Activated CD4-positive, alpha-beta memory T cell treated with anti-CD3 and anti-CD28 coated beads, Interleukin-2, amount 10 ng/mL, durations not matched to agents 7 days and 5 days (primary cell): ENCODE measurements at places on chromosomes 7 and 10. TPM values are rescaled to one million over a fixed set of nuclear protein-coding genes. Genes with fewer than 3 reads are reported as not detected.

NCF1 gene
- total RNA-seq = 1.5 TPM

EN2 gene
- total RNA-seq = not detected

DNA sequence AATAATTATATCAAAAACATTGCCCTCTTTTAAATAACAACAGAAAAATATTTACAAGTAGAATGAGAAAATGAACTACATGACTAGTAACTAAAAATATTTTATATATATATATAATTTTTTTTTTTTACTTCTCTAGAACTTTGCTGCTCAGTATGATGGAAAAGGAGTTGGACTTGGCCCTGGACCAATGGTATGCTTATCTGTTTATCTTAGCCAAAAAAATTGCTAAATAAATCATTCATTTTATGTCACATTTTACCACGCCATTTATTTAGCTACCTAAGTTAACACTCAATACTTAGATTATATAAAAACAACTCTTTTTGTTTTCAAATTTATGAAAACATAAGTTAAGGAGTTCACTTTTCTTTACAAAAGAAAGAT lies 6.7 kb downstream of the COL1A2 start:
- H3K27me3 ChIP-seq = peaks cover 4% of the 10 kb centered on the region
- no peak overlapping the region for H3K27ac ChIP-seq
- no peaks in the 10 kb centered on the region for H3K36me3 ChIP-seq
- DNase-seq = no peak
- H3K4me1 ChIP-seq = no peaks in the 10 kb centered on the region

- peaks cover 3% of the 10 kb centered on the region for H3K36me3 ChIP-seq
- H3K4me1 ChIP-seq = peaks cover 5% of the 10 kb centered on the region
- peaks cover 33% of the 10 kb centered on the region for H3K27me3 ChIP-seq
- H3K27ac ChIP-seq = no peak overlapping the region
- no peak overlapping the region for H3K4me3 ChIP-seq
- DNase-seq = no peak
These were observed 1.8 kb upstream of the PTPRZ1 start for GRCh38 chr7:121871188-121871587.

SORCS1 gene
- not detected for total RNA-seq

FAM53B gene
- 46.6 TPM for total RNA-seq

DNA sequence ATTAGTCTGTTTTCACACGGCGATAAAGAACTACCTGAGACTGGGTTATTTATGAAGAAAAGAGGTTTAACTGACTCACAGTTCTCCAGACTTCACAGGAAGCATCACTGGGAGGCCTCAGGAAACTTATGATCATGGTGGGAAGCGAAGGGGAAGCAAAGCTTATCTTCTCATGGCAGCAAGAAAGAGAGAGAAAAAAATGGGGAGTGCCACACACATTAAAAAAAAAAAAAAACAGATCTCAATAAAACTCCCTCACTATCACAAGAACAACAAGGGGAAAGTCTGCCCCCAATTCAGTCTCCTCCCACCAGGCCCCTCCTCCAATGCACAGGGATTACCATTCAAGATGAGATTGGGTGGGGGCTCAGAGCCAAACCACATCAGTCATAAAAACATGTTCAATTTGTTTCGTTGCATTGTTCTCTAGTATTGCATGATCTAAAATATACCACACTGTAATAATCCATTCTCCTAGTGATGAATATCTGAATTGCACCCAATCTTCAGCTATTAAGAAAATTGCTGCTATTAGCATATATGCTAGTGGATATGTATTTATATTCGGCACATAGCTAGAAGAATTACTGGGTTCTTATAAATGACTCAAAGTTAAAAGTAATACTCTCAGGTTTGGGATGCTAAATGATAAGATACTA lies 328.9 kb upstream of the KCND2 start:
- H3K4me1 ChIP-seq = no peaks in the 10 kb centered on the region
- DNase-seq = no peak
- H3K36me3 ChIP-seq = no peaks in the 10 kb centered on the region

DNA sequence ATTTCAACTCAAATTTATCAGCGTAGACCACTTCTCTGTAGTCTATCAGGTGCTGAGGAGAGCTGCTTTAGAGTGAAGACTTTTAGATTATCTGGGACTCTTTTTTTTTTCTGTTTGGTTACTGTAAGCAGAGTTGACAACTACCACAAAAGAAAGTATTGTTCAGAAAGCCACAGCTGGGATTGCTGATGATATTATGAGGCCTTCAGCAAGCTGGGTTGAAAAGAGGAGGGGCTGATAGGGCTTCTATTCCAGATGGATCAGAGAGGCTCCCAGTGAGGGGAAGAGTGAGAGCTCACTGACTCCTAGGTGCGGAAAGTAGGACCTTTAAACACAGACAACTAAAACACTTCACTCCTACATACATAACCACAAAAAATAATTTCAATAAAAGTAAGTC lies 188.5 kb upstream of the FERD3L start:
- no peaks in the 10 kb centered on the region for H3K27me3 ChIP-seq
- H3K4me3 ChIP-seq = no peak overlapping the region
- H3K4me1 ChIP-seq = no peaks in the 10 kb centered on the region
- H3K36me3 ChIP-seq = no peaks in the 10 kb centered on the region
- DNase-seq = no peak

- H3K4me3 ChIP-seq = no peak overlapping the region
- no peak overlapping the region for H3K27ac ChIP-seq
- DNase-seq = no peak
These were observed 21.9 kb downstream of the FRA10AC1 start for GRCh38 chr10:93680412-93681047.

GRCh38 chr7:151925446-151926335 lies 30.6 kb upstream of the GALNTL5 start:
- peaks cover 5% of the 10 kb centered on the region for H3K27me3 ChIP-seq
- no peak for DNase-seq
- no peak overlapping the region for H3K4me3 ChIP-seq
- peak overlapping the region; percentile 19 for H3K27ac ChIP-seq
- H3K4me1 ChIP-seq = peaks cover 14% of the 10 kb centered on the region

NRP1 gene
- 2.6 TPM for total RNA-seq

GRCh38 chr10:91681361-91682276 lies 48.7 kb upstream of the PPP1R3C start:
- H3K27ac ChIP-seq = no peak overlapping the region
- H3K27me3 ChIP-seq = no peaks in the 10 kb centered on the region
- no peak for DNase-seq
- H3K4me1 ChIP-seq = no peaks in the 10 kb centered on the region

- H3K27me3 ChIP-seq = peaks cover 5% of the 10 kb centered on the region
- no peak for DNase-seq
- H3K36me3 ChIP-seq = no peaks in the 10 kb centered on the region
- no peak overlapping the region for H3K27ac ChIP-seq
- no peak overlapping the region for H3K4me3 ChIP-seq
These were observed 38.1 kb upstream of the GRM8 start for GRCh38 chr7:127290801-127291361.

FAM237B gene
- not detected for total RNA-seq

VSTM4 gene
- 0.10 TPM for total RNA-seq

YKT6 gene
- total RNA-seq = 60.9 TPM

GRCh38 chr10:71627230-71627939 lies 92.2 kb downstream of the C10orf105 start:
- no peak overlapping the region for H3K27ac ChIP-seq
- peaks cover 4% of the 10 kb centered on the region for H3K27me3 ChIP-seq

- no peak for DNase-seq
- H3K4me3 ChIP-seq = no peak overlapping the region
- H3K27ac ChIP-seq = peak overlapping the region; percentile 85
- no peaks in the 10 kb centered on the region for H3K27me3 ChIP-seq
- peaks cover 93% of the 10 kb centered on the region for H3K36me3 ChIP-seq
These were observed 5.8 kb downstream of the ZSCAN25 start for GRCh38 chr7:99622596-99622995.

DNA sequence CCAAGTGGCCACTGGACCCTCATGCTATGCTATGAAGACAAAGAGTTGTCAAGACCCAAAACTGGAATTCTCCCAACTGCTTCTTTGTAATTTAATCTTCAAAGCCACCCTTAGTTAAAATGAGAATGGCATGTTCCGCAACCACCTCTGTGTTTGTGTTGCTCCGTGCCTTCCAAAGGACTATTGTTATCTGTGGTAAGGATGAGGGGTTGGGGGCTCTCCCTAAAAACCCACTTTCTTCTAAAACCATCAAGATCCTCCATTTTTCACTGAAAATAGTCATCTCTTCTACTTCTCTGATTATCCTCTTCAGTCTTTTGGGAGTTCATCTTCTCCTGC lies 222.1 kb upstream of the AOAH start:
- H3K27ac ChIP-seq = no peak overlapping the region
- peaks cover 11% of the 10 kb centered on the region for H3K4me1 ChIP-seq
- H3K4me3 ChIP-seq = no peak overlapping the region
- DNase-seq = no peak
- H3K27me3 ChIP-seq = no peaks in the 10 kb centered on the region

DNA sequence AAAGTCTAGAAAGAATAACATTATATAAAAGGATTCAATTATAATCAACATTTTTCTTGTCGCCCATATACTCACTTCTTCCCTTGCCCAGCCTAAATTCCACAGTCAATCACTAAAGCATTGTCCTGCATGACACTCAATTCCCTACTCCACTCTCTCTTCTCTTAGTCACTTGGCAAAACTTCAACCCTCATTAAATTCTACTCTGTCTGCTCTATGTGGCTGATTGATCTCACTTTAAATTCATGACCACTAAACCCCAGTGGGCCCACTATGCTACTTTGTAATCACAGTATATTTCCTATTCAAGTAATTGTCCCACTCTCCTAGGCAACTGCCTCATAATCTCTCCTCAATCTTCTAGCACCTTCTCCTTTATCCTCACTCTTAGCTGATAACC lies 54.1 kb downstream of the MTERF1 start:
- H3K27me3 ChIP-seq = no peaks in the 10 kb centered on the region
- H3K4me3 ChIP-seq = no peak overlapping the region
- no peak for DNase-seq
- no peaks in the 10 kb centered on the region for H3K36me3 ChIP-seq
- no peaks in the 10 kb centered on the region for H3K4me1 ChIP-seq

GRCh38 chr7:70132226-70132851 lies 534.1 kb downstream of the AUTS2 start:
- no peaks in the 10 kb centered on the region for H3K27me3 ChIP-seq
- H3K27ac ChIP-seq = no peak overlapping the region
- no peak for DNase-seq
- H3K36me3 ChIP-seq = no peaks in the 10 kb centered on the region
- no peaks in the 10 kb centered on the region for H3K4me1 ChIP-seq

- no peak overlapping the region for H3K4me3 ChIP-seq
- peaks cover 7% of the 10 kb centered on the region for H3K36me3 ChIP-seq
- no peaks in the 10 kb centered on the region for H3K27me3 ChIP-seq
These were observed 3.4 kb upstream of the CHST12 start for GRCh38 chr7:2399848-2400587.

- peaks cover 17% of the 10 kb centered on the region for H3K4me1 ChIP-seq
- H3K4me3 ChIP-seq = no peak overlapping the region
- DNase-seq = no peak
- H3K27ac ChIP-seq = no peak overlapping the region
- H3K36me3 ChIP-seq = peaks cover 41% of the 10 kb centered on the region
These were observed 140.0 kb downstream of the GRK5 start for GRCh38 chr10:119347181-119347974.

DOCK4 gene
- 0.50 TPM for total RNA-seq

ZDHHC16 gene
- total RNA-seq = 35.7 TPM

DNA sequence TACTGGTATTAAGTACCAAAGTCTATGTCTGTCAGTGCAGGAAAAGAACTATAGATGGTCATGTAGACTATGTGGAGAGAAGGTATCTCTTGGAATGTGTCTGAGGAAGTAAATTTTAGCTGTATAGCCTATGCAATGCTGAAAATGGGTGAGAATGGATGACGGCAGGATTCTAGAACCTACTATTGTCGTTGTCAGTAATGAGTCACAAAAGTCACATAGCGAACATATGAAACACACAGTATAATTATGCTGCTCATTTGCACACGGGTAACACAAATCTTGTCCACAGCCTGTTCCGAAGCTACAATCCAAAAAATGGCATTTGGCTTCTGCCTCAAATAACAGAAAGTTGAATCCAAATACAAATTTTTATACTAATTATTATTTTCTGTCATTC lies 33.6 kb upstream of the KMT2E start:
- H3K27me3 ChIP-seq = no peaks in the 10 kb centered on the region
- peaks cover 48% of the 10 kb centered on the region for H3K4me1 ChIP-seq
- H3K36me3 ChIP-seq = peaks cover 19% of the 10 kb centered on the region
- DNase-seq = no peak
- no peak overlapping the region for H3K4me3 ChIP-seq

DNA sequence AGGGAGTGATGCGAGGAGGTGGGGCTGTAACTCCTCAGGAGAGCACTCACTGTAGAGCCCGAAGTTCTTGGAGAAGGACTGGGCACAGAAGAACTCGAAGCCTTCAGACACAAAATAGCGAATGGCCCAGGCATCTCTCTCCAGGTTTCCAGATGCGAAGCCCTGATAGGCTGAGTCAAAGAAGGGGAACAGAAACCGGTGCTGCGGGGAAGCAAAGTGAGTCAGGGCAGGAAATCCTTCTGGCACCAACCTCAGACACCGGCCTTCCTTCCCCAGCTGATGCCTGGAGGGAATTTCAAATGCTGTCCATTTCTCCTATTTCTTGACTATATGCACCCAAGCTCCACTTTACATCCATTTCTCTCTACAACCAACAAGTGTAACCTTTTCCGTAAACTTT lies 26.8 kb downstream of the GOT1 start:
- H3K4me3 ChIP-seq = no peak overlapping the region
- H3K36me3 ChIP-seq = peaks cover 21% of the 10 kb centered on the region
- no peaks in the 10 kb centered on the region for H3K27me3 ChIP-seq
- no peak overlapping the region for H3K27ac ChIP-seq

DNA sequence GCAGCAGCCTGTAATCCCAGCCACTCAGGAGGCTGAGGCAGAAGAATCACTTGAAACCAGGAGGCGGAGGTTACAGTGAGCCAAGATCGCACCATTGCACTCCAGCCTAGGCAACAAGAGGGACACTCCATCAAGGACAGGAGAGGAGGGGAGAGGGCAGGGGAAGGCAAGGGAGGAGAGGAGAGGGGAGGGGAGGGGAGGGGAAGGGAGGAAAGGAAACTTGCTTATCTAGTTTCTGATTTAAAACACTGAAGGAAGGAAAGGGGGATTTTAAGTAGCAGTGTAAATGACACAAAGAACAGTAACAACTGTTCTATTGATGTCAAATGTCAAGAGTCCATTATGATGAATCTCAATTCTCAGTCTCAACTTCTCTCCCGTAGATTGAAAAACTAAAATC lies 43.7 kb downstream of the SRPK2 start:
- DNase-seq = no peak
- peaks cover 5% of the 10 kb centered on the region for H3K36me3 ChIP-seq
- H3K27me3 ChIP-seq = no peaks in the 10 kb centered on the region
- H3K4me1 ChIP-seq = peaks cover 49% of the 10 kb centered on the region

GRCh38 chr7:149723795-149724495 lies 49.4 kb downstream of the ZNF467 start:
- DNase-seq = no peak
- H3K27me3 ChIP-seq = no peaks in the 10 kb centered on the region
- no peak overlapping the region for H3K27ac ChIP-seq
- H3K36me3 ChIP-seq = no peaks in the 10 kb centered on the region
- H3K4me3 ChIP-seq = no peak overlapping the region

- H3K4me1 ChIP-seq = no peaks in the 10 kb centered on the region
- peaks cover 4% of the 10 kb centered on the region for H3K27me3 ChIP-seq
- H3K36me3 ChIP-seq = no peaks in the 10 kb centered on the region
- no peak overlapping the region for H3K4me3 ChIP-seq
- no peak for DNase-seq
These were observed 114.4 kb downstream of the NPSR1 start for GRCh38 chr7:34772296-34772938.

- no peak overlapping the region for H3K4me3 ChIP-seq
- H3K27me3 ChIP-seq = peaks cover 8% of the 10 kb centered on the region
- H3K36me3 ChIP-seq = no peaks in the 10 kb centered on the region
- DNase-seq = no peak
These were observed 242.2 kb downstream of the ARL4A start for GRCh38 chr7:12929476-12930140.

FZD8 gene
- total RNA-seq = 0.95 TPM

LIPM gene
- not detected for total RNA-seq

COL1A2 gene
- not detected for total RNA-seq

PNLIPRP2 gene
- total RNA-seq = not detected
